A673 (cell line): ENCODE measurements at places on chromosomes 4 and X. TPM values are rescaled to one million over a fixed set of nuclear protein-coding genes. Genes with fewer than 3 reads are reported as not detected.

- no peaks in the 10 kb centered on the region for H3K4me1 ChIP-seq
- no peaks in the 10 kb centered on the region for H3K27me3 ChIP-seq
- H3K36me3 ChIP-seq = no peaks in the 10 kb centered on the region
Measured at GRCh38 chr4:64882311-64883086, 473.2 kb upstream of the TECRL start.

- peak; percentile 67 for DNase-seq
- H3K4me1 ChIP-seq = no peaks in the 10 kb centered on the region
- no peaks in the 10 kb centered on the region for H3K36me3 ChIP-seq
- no peaks in the 10 kb centered on the region for H3K27me3 ChIP-seq
- H3K4me3 ChIP-seq = no peak overlapping the region
Measured at GRCh38 chr4:111937368-111937767, 207.9 kb upstream of the FAM241A start.

DNA sequence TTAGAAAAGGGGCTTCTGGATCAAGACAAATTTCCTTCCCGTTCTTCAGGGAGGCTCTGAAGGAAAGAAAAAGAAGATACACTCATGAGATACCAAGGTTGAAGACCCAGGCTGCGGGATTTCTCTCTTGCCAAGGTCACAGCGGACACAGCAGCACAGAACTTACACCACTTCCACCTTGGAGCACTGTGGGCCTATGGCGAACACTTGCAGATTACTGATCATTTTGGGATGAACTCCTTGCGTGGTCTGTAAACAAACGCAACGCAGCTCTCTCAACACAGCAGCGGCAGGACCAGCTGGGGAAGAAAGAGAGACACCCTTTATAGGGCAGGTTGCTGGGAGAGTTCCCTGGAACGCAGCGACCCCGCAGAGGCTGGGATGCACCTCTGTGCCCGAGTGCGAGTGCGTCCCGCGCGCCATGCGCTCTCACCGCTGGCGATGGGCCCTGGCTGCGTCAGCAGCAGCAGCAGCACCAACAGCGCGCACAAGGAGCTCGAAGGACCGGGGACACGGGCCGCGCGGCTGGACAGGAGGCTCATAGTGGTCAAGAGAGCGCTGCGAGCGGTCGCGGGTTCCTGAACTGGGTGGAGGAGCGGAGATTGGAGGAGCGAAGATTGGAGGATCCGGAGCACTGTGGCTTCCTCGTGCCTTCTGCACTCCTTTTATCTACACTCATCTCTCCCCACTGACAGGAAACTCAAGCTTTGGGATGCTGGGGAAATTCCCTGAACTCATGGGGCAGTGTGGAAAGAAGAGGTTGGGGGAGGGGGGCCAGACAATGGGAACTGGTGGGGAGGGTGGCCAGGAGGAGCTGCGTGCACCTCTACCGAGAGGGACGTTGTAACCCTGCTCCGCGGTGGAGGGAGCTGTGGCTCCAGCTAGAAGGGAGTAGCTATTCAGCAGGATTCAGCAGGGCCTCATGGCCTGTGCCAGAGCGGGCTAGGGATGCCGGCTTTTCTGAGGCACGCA is at the start of gene CXCL5:
Gene CXCL5 (minus strand): TSS at position 638 of the 972 bp plus-strand sequence. CDS start 96 bp downstream, at position 542.
- no peaks in the 10 kb centered on the region for H3K4me1 ChIP-seq
- no peak within 1 kb of the TSS for H3K27ac ChIP-seq
- H3K4me3 ChIP-seq = no peak within 1 kb of the TSS
- H3K27me3 ChIP-seq = no peaks in the 10 kb centered on the region

- H3K4me3 ChIP-seq = no peak overlapping the region
- H3K27me3 ChIP-seq = no peaks in the 10 kb centered on the region
Measured at GRCh38 chr4:107247738-107248137, 211.6 kb upstream of the DKK2 start.

- peak overlapping the region; percentile 70 for H3K4me3 ChIP-seq
- peak; percentile 7 for DNase-seq
- H3K27me3 ChIP-seq = no peaks in the 10 kb centered on the region
- H3K27ac ChIP-seq = peak overlapping the region; percentile 42
Measured at GRCh38 chr4:84496706-84497503, 2.2 kb downstream of the NKX6-1 start.

- DNase-seq = no peak
- no peak overlapping the region for H3K4me3 ChIP-seq
- H3K27ac ChIP-seq = no peak overlapping the region
- H3K4me1 ChIP-seq = no peaks in the 10 kb centered on the region
- no peaks in the 10 kb centered on the region for H3K27me3 ChIP-seq
Measured at GRCh38 chr4:126215759-126216158, 901.0 kb downstream of the FAT4 start.

DNA sequence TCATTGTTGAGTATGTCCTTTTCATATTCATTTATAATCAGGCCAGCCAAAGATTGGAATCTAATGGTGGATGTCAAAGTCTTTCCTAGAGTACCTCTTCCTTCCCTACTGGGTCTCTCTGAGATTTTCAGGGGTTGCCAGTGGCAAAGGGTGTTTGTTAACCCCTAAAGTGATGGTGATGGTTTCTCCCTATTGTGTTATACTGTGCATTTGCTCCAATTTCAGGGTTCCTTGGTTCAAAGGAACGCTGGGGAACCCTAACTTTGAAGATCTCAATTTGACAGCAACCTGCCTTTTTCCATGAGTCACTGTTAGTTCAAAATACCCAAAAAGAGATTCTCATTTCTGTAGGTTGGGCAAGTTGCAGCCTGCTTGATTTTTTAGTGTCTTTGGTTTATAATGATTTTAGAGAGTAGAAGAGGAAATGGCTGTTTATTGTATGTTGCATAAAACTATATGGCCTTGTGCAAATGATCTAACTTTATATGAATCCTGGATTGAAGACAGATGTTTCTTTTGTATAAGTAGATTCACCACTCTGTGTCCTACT is 23.0 kb downstream of the GAB1 start:
- H3K27ac ChIP-seq = peak overlapping the region; percentile 96
- DNase-seq = peak; percentile 87
- no peaks in the 10 kb centered on the region for H3K27me3 ChIP-seq
- H3K4me1 ChIP-seq = peaks cover 81% of the 10 kb centered on the region
- no peaks in the 10 kb centered on the region for H3K36me3 ChIP-seq

DNA sequence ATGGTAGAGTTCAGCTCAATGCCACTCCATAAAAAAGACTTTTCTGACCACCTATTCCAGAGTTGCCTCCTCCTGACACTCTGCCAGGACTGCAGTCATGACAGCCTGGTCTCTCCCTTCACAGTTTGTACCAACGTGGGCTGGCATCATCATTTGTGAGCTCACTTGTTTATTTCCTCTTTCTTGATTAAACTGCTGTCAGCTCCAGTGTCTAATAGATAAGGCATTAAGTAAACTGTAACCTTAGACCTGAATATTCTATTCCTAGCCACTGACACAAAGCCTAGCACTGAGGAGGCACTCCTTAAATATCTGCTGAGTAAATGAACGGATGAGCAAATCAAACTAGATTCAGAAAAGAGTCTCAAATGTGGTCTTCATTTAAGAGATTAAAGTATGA is 48.7 kb downstream of the DDX60 start:
- no peak overlapping the region for H3K27ac ChIP-seq
- H3K36me3 ChIP-seq = no peaks in the 10 kb centered on the region
- no peaks in the 10 kb centered on the region for H3K27me3 ChIP-seq
- DNase-seq = no peak
- H3K4me3 ChIP-seq = no peak overlapping the region
- no peaks in the 10 kb centered on the region for H3K4me1 ChIP-seq

GRCh38 chrX:155534800-155535199 is 76.4 kb upstream of the F8A3 start:
- no peak overlapping the region for H3K4me3 ChIP-seq
- H3K36me3 ChIP-seq = no peaks in the 10 kb centered on the region
- H3K27ac ChIP-seq = no peak overlapping the region
- no peaks in the 10 kb centered on the region for H3K27me3 ChIP-seq

- H3K4me1 ChIP-seq = no peaks in the 10 kb centered on the region
- H3K27ac ChIP-seq = no peak overlapping the region
- no peak for DNase-seq
- no peaks in the 10 kb centered on the region for H3K36me3 ChIP-seq
- no peak overlapping the region for H3K4me3 ChIP-seq
- H3K27me3 ChIP-seq = no peaks in the 10 kb centered on the region
Measured at GRCh38 chr4:136823020-136823419, 709.3 kb downstream of the PCDH18 start.

DNA sequence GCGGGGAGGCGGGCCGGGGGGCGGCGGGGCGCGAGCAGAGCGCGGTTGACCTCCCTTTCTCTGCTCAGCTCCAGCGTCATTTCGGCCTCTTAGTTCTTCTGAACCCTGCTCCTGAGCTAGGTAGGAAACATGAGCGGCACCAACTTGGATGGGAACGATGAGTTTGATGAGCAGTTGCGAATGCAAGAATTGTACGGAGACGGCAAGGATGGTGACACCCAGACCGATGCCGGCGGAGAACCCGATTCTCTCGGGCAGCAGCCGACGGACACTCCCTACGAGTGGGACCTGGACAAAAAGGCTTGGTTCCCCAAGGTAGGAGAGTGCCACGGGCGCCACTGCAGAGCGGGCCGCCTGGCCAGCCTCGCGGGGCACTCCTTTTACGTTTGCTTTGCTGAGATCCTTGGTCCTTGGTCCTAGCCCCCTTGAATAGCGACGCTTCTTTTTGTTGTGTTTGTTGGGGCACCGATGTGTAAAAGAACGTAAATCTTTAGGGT is at the start of gene HTATSF1:
Gene HTATSF1 (plus strand): TSS at position 37 of the 497 bp plus-strand sequence. CDS start 93 bp downstream, at position 130.
- DNase-seq = no peak
- no peaks in the 10 kb centered on the region for H3K27me3 ChIP-seq
- H3K4me3 ChIP-seq = peak within 1 kb of the TSS; percentile 67
- peaks cover 25% of the 10 kb centered on the region for H3K36me3 ChIP-seq
- peak within 1 kb of the TSS; percentile 88 for H3K27ac ChIP-seq
- H3K4me1 ChIP-seq = no peaks in the 10 kb centered on the region

DNA sequence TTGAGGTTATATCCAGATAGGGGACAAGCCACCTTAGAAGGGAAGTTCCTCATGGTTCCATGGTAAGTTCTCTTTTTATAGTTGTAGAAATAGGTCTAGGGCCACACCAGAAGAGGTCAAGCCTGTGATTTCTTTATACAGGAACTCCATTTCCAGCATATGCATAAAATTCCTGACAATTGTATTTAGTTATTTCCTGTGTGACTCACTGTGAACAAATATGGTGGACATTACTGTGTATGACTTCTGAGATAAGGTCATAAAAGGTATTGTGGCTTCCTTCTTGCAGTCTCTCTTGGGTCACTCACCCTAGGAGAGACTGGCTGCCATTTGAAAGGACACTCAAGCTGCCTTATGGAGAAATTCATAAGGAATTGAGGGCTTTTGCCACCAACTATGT is 2.2 kb upstream of the C4orf36 start:
- H3K27me3 ChIP-seq = no peaks in the 10 kb centered on the region
- H3K4me1 ChIP-seq = peaks cover 17% of the 10 kb centered on the region
- H3K36me3 ChIP-seq = no peaks in the 10 kb centered on the region
- DNase-seq = no peak
- no peak overlapping the region for H3K4me3 ChIP-seq
- H3K27ac ChIP-seq = no peak overlapping the region

- no peaks in the 10 kb centered on the region for H3K27me3 ChIP-seq
- peak; percentile 5 for DNase-seq
- H3K27ac ChIP-seq = no peak overlapping the region
Measured at GRCh38 chr4:162131256-162131655, 32.5 kb downstream of the FSTL5 start.

GRCh38 chrX:107741404-107741790 is 34.2 kb downstream of the TSC22D3 start:
- H3K4me1 ChIP-seq = peaks cover 25% of the 10 kb centered on the region
- H3K36me3 ChIP-seq = no peaks in the 10 kb centered on the region
- H3K27ac ChIP-seq = no peak overlapping the region
- DNase-seq = no peak

DNA sequence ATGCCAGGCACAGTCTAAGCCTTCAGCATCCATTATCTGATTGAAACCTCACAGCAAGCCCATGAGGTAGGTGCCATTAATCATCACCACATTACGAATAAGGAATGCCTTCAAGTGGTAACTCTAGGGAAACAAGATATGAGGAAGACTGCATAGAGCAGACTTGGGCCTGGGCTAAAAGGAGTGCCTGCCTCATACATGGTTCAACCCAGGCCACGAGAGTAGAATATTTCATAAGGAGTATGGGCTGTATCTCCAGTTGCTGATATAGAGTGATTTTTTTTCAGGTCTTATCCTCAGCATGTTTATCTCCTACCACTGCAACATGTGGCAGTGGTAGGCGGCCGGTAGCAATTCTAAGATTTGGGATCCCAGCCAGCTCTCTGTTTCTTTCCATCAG is 51.7 kb downstream of the ATP11C start:
- H3K4me1 ChIP-seq = peaks cover 58% of the 10 kb centered on the region
- no peak for DNase-seq
- no peaks in the 10 kb centered on the region for H3K36me3 ChIP-seq
- H3K27ac ChIP-seq = peak overlapping the region; percentile 87
- H3K4me3 ChIP-seq = no peak overlapping the region

DNA sequence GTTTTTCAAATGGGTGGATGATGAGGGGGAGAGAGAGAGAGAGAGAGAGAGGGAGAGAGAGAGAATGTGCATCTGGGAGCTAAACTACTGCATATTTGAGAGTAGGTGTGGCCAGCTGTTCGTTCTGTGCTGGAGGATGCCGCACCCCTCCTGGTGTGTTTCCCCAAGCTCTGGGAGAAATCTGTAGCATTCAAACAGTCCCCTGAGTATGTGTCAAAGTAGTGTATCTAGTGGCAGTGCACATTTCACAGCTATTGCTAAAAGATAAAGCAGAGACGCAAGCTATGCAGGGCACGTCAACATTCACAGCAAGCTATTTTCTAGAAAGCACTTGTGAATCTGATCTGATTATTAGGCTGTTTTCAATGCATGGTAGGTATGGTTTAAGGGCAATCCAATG is 83.5 kb upstream of the LIMCH1 start:
- peaks cover 6% of the 10 kb centered on the region for H3K27me3 ChIP-seq
- no peaks in the 10 kb centered on the region for H3K36me3 ChIP-seq
- DNase-seq = no peak
- no peaks in the 10 kb centered on the region for H3K4me1 ChIP-seq
- no peak overlapping the region for H3K27ac ChIP-seq

DNA sequence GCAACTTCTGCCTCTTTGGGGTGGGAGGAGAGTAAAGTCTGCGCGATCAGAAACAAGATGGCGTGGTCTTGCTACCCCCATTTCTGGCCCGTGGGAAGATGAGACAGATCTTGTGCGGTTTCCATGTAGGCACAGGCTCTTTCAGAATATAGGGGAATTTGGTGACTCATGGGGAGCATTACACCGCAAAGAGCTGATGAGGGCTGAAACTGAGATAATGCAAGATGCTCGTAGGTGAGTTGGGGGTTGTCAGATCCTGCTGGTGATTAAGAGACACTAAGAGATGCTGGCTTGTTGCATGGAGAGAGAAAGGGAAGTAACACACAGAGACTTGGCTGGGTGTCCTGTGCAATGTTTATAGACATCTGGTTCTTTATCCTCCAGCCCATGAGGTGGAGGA is 1.5 kb downstream of the EVC start:
- H3K27ac ChIP-seq = no peak overlapping the region
- no peaks in the 10 kb centered on the region for H3K27me3 ChIP-seq
- DNase-seq = no peak
- H3K36me3 ChIP-seq = peaks cover 4% of the 10 kb centered on the region
- peaks cover 30% of the 10 kb centered on the region for H3K4me1 ChIP-seq
- H3K4me3 ChIP-seq = peak overlapping the region; percentile 59

The AKAP4 gene
- total RNA-seq = not detected in 2 replicates

The RBM46 gene
- 0.24 TPM in 1 of 2 replicates, not detected in the other for total RNA-seq

The GTPBP6 gene
- 82.3 and 85.1 TPM in 2 replicates for total RNA-seq

The CXCL8 gene
- 2.5 and 2.7 TPM in 2 replicates for total RNA-seq

The CYSLTR1 gene
- total RNA-seq = 2.1 TPM in 2 replicates

The SPANXC gene
- not detected in 2 replicates for total RNA-seq

The PPEF2 gene
- not detected in 2 replicates for total RNA-seq

The GUCY1B1 gene
- total RNA-seq = not detected in 2 replicates
